ENCODE measurements at places on chromosomes 2 and 18.
A peak's percentile ranks its signal among the peaks of the same experiment; 100 is the strongest.

GRCh38 chr2:25894135-25894830 lies 16.0 kb upstream of the ASXL2 start:
- peak; percentile 33 for DNase-seq

GRCh38 chr18:70981400-70982140 lies 692.7 kb downstream of the SOCS6 start:
- DNase-seq: no peak

- DNase-seq: no peak
Observed at GRCh38 chr2:144950899-144951560, 431.1 kb upstream of the ZEB2 start.

DNA sequence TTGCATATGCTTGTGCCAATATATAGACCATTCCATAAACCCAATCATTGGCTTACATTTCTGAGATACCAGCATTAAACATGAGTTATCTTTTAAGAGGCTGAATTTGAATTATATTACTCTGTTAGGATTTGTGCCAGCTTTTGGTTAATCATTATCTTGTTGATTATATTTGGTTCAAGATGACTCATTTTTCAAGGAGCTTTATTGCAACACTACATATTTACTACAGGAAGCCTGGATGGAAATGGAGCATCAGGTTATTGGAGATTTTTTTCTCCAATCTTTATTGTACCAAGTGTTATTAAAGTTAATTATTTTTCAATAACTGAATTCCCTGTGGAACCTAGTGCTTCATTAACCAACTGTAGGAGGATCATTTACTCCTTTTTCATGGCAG lies 26.4 kb downstream of the EML4 start:
- DNase-seq: peak; percentile 53

- DNase-seq: no peak
Observed at GRCh38 chr18:44796429-44797428, 116.0 kb downstream of the SETBP1 start.

GRCh38 chr2:217471319-217471718 lies 531.5 kb downstream of the TNS1 start:
- no peak for DNase-seq

DNA sequence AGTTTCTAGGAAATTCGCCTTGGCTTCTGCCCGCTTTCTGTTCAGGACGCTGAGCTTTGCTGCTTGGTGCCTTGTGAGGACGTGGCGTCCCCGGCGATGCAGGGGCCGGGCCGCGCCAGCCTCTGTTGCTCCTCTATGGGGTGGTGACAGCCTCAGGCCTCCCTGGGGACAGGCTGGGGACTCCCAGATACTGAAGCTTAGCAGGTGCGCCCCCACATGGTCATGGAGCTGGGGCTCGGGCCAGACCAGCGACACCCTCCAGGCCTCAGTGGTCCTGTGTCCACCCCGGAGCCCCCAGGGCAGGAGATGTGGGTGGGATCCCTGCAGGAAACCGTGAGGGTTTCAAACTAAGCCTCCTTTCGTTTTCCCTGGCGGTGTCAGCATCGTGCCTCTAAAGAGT lies 29.2 kb downstream of the KCNG2 start:
- no peak for DNase-seq

- no peak for DNase-seq
Observed at GRCh38 chr2:20384953-20385352, 34.3 kb upstream of the PUM2 start.

DNA sequence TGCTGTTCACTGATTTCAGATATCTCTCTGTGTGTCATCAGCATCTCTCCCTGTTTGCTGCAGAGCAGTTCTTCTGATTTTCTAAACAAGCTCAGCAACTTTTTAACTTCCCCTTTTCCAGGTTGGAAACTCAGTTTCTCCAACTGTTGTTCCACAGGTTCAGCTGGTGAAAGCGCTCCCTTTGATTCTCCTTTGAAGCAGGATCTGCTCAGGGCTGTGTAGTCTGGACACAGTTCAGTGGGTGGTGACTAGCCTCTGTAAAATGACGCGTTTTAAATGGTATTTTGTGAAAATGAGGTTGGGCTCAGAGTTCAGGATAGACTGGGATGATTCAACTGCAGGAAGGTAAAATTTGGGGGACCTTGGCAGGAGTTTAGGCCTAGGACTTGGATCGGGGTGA lies 106.3 kb downstream of the TRIM43 start:
- DNase-seq: no peak

DNA sequence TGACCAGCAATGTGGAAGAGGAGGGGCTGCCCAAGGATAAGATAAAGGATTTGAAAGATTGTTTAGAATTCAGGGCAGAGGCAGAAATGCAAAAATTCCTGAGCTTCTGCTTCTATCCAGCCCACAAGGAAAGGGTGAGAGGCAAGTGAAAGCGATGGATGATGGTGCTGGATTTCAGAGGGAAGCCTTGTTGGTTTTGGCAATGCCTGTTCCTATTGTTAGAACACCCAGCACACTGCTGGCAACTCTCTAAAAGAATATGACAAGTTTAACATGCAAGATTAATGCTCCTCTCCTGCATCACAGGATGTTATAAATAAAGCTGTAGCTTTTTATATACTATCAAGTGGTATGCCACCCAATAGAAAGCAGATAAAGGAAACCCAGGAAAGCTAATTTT lies 92.6 kb downstream of the ZNF385B start:
- DNase-seq: no peak

DNA sequence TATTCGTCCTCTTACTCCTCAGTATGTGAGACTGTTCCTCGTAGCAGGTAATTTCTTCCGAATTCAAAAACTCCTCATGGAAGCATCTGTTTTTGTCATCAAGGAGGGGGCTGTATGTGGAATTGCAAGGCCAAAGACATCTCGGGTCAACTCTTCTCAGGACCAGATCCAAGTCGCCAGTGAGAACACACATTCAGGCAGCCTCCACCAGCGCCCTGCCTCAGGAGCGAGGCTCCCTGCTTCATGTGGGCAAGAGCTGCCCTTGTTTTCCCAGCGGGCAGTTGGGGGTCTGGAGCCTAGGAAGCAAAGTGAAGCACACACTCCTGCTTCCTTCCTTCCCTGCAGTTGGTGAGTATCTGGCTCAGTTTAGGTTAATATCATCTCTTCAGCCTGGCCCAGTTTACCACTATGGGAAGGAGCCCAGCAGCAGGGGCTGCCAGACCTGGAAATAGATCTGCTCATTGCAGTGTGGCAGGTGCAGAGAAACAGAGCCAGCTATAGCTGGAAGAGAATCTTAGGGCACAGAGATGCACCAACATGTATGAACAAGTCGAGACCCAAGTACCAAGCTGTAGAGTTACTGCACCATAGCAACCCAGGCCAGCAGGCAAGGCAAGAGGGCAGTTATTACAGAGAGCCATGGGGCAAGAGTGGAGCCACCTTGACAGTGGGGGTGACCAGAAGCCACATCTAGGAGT lies 25.3 kb downstream of the TMEM127 start:
- DNase-seq: no peak

DNA sequence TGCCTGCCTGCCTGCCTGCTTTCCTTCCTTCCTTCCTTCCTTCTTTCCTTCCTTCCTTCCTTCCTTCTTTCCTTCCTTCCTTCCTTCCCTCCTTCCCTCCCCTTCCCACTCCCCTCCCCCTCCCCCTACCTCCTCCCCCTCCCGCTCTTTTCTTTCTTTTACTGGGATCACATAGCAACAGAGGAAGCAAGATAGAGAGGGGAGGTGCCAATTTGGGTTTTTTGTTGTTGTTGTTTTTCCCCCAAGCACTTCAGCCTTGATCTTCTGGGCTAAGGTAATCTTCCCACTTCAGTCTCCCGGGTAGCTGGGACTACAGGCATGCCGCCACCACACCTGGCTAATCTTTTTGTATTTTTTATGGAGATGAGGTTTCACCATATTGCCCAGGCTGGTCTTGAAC lies 20.0 kb downstream of the PPM1B start:
- DNase-seq: no peak

- no peak for DNase-seq
Observed at GRCh38 chr2:64230540-64230939, 86.3 kb upstream of the PELI1 start.

DNA sequence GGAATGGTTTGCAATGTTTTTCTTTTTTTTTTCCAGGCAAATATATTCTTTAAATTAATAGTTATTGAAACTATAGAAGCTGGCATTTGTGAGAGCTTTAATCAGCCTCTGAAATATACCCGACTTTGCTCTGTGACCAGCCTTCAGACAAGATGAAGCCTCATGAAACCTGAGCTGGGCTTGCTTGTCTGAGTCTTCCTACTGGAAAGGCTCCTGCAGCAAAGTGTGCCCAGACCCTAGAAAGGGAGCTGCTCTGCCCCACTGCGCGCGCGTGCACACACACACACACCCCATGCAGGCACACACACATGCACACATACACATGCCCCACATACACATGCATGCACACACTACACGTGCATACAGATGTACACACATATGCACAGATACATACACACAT lies 203.3 kb upstream of the NT5C1B start:
- no peak for DNase-seq

DNA sequence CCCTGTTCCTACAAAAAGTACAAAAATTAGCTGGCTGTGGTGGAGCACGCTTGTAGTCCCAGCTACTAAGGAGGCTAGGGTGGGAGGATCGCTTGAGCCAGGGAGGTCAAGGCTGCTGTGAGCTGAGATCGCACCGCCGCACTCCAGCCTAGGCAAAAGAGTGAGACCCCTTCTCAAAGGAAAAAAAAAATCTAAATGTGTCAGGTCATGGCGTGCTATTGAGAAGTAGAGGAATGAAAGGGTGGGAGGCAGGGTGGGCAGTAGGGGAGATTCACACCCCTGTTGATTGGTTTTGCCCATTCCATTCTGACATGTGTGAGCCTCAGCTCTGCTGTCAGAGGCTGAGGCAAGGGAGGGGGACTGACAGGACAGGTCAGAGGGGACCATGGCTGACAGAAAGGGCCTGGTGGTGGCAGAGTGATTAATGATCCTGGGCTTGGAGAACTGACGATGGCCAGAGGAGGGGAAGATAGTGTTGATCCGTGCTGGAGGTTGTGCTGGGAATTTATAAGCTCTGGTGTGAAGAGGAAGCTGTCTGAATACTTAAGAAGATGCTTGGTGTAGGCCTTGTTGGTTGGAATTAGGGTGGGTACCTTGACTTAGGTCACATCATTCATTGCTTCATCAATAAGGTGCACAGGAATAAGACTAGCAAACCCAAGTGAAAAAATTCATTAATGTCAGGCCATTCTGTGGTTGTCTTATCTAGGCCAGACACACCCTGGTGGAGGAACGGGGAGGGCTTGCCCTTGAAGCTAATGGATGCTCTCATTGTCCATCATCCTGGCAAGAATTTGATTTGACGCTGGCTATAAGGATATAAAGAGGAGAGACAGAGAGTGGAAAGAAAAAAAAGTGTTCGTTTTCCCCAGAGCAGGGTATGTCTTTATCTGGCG lies 19.1 kb upstream of the SMARCAL1 start:
- DNase-seq: no peak

GRCh38 chr2:109368798-109369197 lies 239.8 kb downstream of the SH3RF3 start:
- no peak for DNase-seq

DNA sequence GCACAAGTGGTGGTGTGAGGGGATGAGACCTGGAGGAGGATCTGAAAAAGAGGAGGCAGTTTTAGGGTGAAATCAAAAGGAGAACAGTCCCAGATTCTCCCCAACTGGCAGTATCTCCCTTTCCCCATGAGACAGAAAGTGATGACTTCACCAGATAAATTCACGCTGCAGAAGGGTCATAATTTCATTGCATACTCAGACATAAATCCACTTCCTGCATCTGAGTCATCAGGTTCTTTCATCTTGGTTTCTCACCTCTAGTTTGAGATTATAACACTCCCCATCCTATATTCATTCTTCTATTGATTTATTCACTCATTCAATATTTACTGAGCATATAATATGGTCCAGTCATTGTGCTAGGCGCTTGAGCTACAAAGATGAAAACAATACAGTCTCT lies 64.7 kb downstream of the CCDC148 start:
- DNase-seq: no peak

DNA sequence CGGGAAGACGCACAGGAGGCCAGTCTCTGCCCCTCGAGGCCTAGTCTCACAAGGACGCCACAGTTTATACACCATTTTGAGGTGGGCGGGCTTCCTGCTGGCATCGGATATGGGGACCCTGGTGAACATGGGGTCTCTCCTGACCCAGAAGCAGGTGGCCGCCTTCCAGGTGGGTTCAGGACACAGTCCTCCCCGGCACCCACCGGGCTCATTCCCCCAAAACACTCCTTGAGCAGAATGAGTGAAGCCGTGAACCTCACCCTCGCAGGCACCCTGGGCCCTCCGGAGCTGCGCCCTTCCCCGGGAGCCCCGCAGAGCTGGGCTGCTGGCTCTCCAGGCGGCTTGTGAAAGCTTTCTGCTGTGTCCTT lies 6.5 kb downstream of the NFATC1 start:
- no peak for DNase-seq

DNA sequence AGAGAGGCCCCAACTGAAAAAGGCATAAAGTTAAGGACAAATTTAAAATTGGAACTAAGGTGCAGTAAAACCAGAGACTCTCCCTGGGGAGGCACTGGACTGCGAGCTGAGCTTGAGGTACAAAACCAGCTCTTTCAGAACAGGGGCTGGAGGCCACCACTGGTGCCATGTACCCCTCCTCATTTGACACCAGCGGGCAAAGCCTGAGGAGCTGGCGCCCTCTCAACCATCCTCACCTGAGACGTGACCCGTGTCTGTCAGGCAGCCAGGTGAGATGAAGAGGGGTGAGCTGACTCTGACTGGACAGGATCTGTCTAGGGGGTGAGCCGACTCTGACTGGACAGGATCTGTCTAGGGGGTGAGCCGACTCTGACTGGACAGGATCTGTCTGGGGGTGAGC lies 68.5 kb downstream of the TMEM18 start:
- DNase-seq: no peak

GRCh38 chr2:98751748-98752147 lies 20.8 kb upstream of the MGAT4A start:
- DNase-seq: no peak

DNA sequence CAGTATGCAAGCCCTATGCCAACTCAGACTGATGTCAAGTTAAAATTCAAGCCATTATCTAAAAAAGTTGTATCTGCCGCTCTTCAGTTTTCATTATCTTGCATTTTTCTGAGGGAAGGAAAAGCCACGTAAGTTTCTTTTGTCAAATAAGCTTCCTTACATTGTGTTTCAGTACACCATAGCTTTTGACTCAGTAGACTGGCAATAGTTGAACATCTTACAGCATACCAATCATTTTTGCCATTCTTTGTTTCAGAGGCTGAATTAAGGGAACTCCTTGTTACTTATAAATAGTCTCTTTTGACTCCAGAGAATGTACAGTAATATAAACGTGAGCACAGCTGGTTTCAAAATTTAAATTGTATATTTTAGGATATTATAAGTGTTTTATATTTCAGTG lies 120.6 kb downstream of the EHBP1 start:
- DNase-seq: no peak

- DNase-seq: no peak
Observed at GRCh38 chr2:104685591-104685990, 168.3 kb upstream of the POU3F3 start.

DNA sequence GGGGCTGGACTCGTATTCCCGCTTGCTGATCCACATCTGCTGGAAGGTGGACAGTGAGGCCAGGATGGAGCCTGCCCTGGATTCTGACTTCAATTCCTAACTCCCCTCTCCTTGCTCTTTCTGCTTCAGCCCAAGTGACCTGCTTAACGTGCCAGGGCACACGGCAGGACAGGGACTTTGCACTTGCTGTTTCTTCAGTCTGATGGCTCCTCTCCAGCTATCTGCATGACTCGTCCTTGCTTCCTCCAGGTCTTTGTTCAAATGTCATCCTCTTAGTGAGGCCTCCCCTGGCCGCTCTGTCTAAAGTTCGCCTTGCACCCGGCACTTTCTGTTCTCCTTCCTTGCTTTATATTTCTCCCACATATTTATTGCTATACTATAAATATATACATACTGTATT lies 357.6 kb downstream of the MTX2 start:
- DNase-seq: no peak

Measured in NCI-H524 (cell line).